Endothelial cell of umbilical vein (primary cell): ENCODE measurements at places on chromosomes 16 and 17.

- H3K4me1 ChIP-seq = no peaks in the 10 kb centered on the region
- H3K27me3 ChIP-seq = no peaks in the 10 kb centered on the region
- no peaks in the 10 kb centered on the region for H3K36me3 ChIP-seq
- no peak overlapping the region for H3K27ac ChIP-seq
These were observed 27.8 kb downstream of the PAFAH1B1 start for GRCh38 chr17:2621241-2621640.

GRCh38 chr17:78652913-78653312 lies 75.7 kb upstream of the DNAH17 start:
- H3K36me3 ChIP-seq = no peaks in the 10 kb centered on the region
- DNase-seq = no peak
- peaks cover 13% of the 10 kb centered on the region for H3K27me3 ChIP-seq
- H3K27ac ChIP-seq = no peak overlapping the region

GRCh38 chr16:19497176-19497575 lies 24.7 kb downstream of the GDE1 start:
- H3K27me3 ChIP-seq = no peaks in the 10 kb centered on the region
- H3K4me1 ChIP-seq = no peaks in the 10 kb centered on the region
- no peak for DNase-seq
- H3K27ac ChIP-seq = no peak overlapping the region
- H3K4me3 ChIP-seq = no peak overlapping the region

- H3K27me3 ChIP-seq = no peaks in the 10 kb centered on the region
- no peaks in the 10 kb centered on the region for H3K36me3 ChIP-seq
- DNase-seq = peak; percentile 81
These were observed 17.9 kb downstream of the NME2 start for GRCh38 chr17:51184124-51184523.

DNA sequence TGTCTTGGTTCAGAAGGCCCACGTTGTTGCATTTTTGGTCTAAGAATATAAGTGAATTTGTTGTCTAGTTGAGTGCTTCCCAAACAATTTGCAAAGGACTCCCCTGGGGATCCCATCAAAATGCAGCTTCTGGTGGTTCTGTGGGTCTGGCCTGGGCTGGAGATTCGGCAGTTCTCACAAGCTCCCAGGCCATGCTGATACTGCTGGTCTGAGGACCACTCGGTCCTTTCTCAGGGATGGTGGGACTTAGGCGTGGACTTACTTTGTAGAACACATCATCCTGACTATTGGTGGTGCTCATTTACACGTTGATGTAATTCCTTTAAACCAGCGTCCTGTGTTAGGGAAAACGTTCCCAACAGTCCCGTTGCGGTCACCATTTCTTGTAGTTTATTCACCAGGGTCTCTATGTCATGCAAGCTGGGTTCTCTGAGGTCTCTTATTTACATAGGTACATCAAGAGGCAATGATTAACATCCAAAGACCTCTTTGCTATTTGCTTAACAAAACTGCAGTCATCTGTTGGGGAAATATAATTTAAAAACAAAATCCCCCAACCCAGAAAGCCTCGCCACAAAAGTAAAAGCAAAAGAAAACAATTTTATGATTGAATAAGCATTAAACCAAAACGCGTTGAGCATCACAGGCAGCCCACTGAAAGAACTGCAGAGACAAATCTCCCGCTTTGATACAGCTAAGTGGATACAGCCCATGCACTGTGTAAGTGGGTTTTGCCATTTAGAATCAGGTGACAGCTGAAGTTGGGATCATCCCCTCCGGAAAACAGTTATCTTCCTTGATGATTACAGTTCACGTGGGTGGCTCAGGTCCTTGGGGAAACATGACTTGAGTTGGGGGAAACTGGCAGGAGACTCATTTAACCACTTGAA lies 39.0 kb upstream of the SEC14L1 start:
- DNase-seq = no peak
- no peak overlapping the region for H3K4me3 ChIP-seq
- H3K27me3 ChIP-seq = no peaks in the 10 kb centered on the region
- peaks cover 7% of the 10 kb centered on the region for H3K4me1 ChIP-seq
- no peak overlapping the region for H3K27ac ChIP-seq

GRCh38 chr16:85583491-85584181 lies 29.5 kb upstream of the GSE1 start:
- no peaks in the 10 kb centered on the region for H3K4me1 ChIP-seq
- DNase-seq = no peak
- no peaks in the 10 kb centered on the region for H3K27me3 ChIP-seq
- H3K4me3 ChIP-seq = no peak overlapping the region
- no peaks in the 10 kb centered on the region for H3K36me3 ChIP-seq

- no peaks in the 10 kb centered on the region for H3K27me3 ChIP-seq
- peaks cover 17% of the 10 kb centered on the region for H3K4me1 ChIP-seq
- H3K36me3 ChIP-seq = no peaks in the 10 kb centered on the region
- H3K27ac ChIP-seq = no peak overlapping the region
These were observed 193.0 kb downstream of the SPECC1 start for GRCh38 chr17:20202141-20202621.

DNA sequence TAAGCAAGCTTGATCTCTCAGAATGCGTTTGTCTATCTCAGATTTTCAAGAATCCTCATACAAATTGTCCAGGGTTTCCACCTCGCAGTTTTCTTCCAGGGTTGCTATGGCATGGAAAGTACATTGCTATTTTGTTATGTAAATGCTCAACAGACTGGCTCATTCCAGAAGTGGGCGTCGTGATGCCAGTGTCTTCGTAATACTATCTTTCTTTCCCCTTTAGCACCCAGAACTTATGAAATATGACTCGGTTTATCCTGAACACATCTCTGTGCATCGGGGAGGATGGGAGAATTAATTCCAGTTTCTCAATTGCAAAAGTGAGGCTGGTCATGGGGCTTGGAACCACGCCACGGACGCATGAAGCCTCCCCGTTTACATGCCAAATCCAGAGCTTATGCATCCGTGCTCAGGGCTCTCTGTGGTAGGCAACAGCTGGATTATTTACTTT lies 405.0 kb downstream of the WWOX start:
- H3K4me3 ChIP-seq = no peak overlapping the region
- H3K4me1 ChIP-seq = no peaks in the 10 kb centered on the region
- no peaks in the 10 kb centered on the region for H3K27me3 ChIP-seq
- H3K27ac ChIP-seq = no peak overlapping the region

GRCh38 chr17:9924735-9925191 lies 19.7 kb upstream of the RCVRN start:
- no peaks in the 10 kb centered on the region for H3K27me3 ChIP-seq
- H3K4me1 ChIP-seq = no peaks in the 10 kb centered on the region
- no peak overlapping the region for H3K4me3 ChIP-seq
- H3K36me3 ChIP-seq = no peaks in the 10 kb centered on the region

DNA sequence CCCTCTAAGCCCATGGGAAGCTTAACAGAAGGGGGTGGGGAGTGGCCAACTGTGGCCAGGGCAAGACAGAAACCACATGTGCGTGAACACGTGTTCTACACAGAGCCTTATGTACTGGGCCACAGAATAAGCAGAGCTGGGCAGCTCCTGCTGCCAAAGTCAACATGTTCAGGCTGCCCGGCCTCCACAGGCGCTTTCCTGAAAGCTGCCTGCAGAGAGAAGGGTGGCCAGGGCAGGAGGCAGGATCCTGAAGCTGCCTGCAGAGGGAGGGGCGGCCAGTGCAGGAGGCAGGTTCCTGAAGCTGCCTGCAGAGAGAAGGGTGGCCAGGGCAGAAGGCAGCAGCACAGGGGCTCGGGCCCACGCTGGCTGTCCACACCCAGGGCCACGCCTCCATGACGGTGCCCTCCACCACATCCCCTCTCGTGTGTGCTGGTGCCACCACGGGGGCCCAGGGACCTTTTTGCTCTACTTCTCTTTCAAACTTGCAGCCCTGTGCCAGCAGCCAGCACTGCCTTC lies 79.5 kb downstream of the ANKRD11 start:
- peak overlapping the region; percentile 39 for H3K27ac ChIP-seq
- peaks cover 52% of the 10 kb centered on the region for H3K4me1 ChIP-seq
- no peaks in the 10 kb centered on the region for H3K36me3 ChIP-seq
- no peaks in the 10 kb centered on the region for H3K27me3 ChIP-seq

GRCh38 chr17:61806081-61806828 lies 57.1 kb downstream of the BRIP1 start:
- H3K4me3 ChIP-seq = no peak overlapping the region
- DNase-seq = no peak
- no peaks in the 10 kb centered on the region for H3K27me3 ChIP-seq
- no peaks in the 10 kb centered on the region for H3K4me1 ChIP-seq

DNA sequence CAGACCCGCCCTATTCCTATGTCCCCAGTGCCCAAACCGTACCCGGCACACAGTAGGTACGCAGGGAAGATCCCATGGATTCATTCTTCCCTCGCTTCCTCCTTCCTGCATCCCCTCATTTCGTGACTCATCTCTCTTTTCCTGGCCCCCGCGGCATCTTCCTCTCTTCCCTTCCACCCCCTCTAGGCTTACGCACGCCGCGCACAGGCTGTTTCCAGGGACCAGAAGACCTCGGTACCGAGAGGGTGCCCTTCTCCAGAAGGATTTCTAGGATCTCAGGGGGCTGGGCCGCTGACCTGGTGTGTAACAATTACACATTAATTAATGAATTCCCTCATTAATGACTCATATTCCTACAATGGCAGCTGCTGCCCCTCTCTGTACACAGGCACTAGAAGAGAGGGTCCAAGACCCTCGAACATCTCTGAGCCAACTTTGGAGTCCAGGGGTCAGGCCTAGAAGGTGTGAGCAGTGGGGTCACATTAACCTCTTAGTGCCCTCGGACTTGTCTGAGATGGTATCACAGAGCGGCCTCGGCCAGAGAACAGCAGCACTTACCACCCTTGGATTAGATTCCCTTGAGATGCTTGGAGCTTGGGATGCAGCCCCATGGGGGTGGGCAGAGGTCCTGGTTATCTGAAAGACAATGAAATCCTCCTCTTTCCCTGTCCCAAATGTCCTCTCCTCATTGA lies 16.8 kb upstream of the PLLP start:
- H3K4me3 ChIP-seq = no peak overlapping the region
- no peaks in the 10 kb centered on the region for H3K36me3 ChIP-seq

- no peaks in the 10 kb centered on the region for H3K27me3 ChIP-seq
- H3K4me1 ChIP-seq = peaks cover 8% of the 10 kb centered on the region
- no peak overlapping the region for H3K4me3 ChIP-seq
- H3K36me3 ChIP-seq = no peaks in the 10 kb centered on the region
- no peak overlapping the region for H3K27ac ChIP-seq
- no peak for DNase-seq
These were observed 9.6 kb downstream of the COTL1 start for GRCh38 chr16:84608282-84608681.

- H3K4me1 ChIP-seq = no peaks in the 10 kb centered on the region
- no peak overlapping the region for H3K4me3 ChIP-seq
- H3K36me3 ChIP-seq = no peaks in the 10 kb centered on the region
- no peak for DNase-seq
- no peak overlapping the region for H3K27ac ChIP-seq
These were observed 820.7 kb downstream of the KCNJ18 start for GRCh38 chr17:22512997-22513538.

GRCh38 chr16:69888005-69888590 lies 63.0 kb upstream of the CLEC18A start:
- no peak overlapping the region for H3K4me3 ChIP-seq
- H3K4me1 ChIP-seq = peaks cover 10% of the 10 kb centered on the region
- no peaks in the 10 kb centered on the region for H3K27me3 ChIP-seq
- no peak overlapping the region for H3K27ac ChIP-seq
- DNase-seq = no peak

DNA sequence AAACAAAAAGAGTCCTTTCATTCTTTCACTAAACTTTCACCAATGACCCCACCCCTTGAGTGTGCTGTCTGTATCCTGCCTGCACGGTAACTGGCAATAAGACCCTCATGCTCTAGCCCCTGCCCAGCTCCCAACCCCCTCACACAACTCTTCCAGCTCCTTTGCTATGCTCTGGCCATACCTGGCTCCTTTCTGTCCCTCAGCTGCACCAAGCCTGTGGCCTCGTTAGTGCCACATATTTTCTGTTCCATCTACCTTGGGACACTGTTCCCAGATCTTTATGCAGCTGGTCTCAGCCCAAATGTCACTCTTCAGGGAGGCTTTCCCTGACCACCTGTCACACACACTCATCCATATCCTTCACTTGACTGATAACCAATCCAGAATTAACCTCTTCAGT lies 47.3 kb downstream of the C16orf82 start:
- no peaks in the 10 kb centered on the region for H3K27me3 ChIP-seq
- DNase-seq = no peak
- H3K27ac ChIP-seq = no peak overlapping the region
- no peaks in the 10 kb centered on the region for H3K4me1 ChIP-seq
- no peak overlapping the region for H3K4me3 ChIP-seq

GRCh38 chr17:43224146-43224705 lies 4.2 kb downstream of the CCDC200 start:
- H3K4me1 ChIP-seq = no peaks in the 10 kb centered on the region
- DNase-seq = no peak
- H3K4me3 ChIP-seq = no peak overlapping the region
- H3K36me3 ChIP-seq = no peaks in the 10 kb centered on the region
- no peaks in the 10 kb centered on the region for H3K27me3 ChIP-seq
- no peak overlapping the region for H3K27ac ChIP-seq

- no peak overlapping the region for H3K27ac ChIP-seq
- no peak for DNase-seq
- peaks cover 10% of the 10 kb centered on the region for H3K4me1 ChIP-seq
- H3K4me3 ChIP-seq = no peak overlapping the region
- H3K36me3 ChIP-seq = no peaks in the 10 kb centered on the region
These were observed 2.1 kb downstream of the RHBDL3 start for GRCh38 chr17:32267690-32268205.

GRCh38 chr17:42333053-42333452 lies 44.8 kb downstream of the STAT5A start:
- H3K4me1 ChIP-seq = peaks cover 14% of the 10 kb centered on the region
- H3K27ac ChIP-seq = no peak overlapping the region
- DNase-seq = no peak
- no peak overlapping the region for H3K4me3 ChIP-seq

- no peaks in the 10 kb centered on the region for H3K4me1 ChIP-seq
- no peak for DNase-seq
- H3K36me3 ChIP-seq = no peaks in the 10 kb centered on the region
- H3K27ac ChIP-seq = no peak overlapping the region
These were observed 408.4 kb upstream of the EEF2KMT start for GRCh38 chr16:5506021-5506420.

- no peak overlapping the region for H3K27ac ChIP-seq
- H3K4me1 ChIP-seq = no peaks in the 10 kb centered on the region
- DNase-seq = no peak
- no peaks in the 10 kb centered on the region for H3K27me3 ChIP-seq
These were observed 97.5 kb downstream of the METRNL start for GRCh38 chr17:83176623-83177583.
